ENCODE measurements at places on chromosomes 11 and 22. TPM values are rescaled to one million over a fixed set of nuclear protein-coding genes. Genes with fewer than 3 reads are reported as not detected.

DNA sequence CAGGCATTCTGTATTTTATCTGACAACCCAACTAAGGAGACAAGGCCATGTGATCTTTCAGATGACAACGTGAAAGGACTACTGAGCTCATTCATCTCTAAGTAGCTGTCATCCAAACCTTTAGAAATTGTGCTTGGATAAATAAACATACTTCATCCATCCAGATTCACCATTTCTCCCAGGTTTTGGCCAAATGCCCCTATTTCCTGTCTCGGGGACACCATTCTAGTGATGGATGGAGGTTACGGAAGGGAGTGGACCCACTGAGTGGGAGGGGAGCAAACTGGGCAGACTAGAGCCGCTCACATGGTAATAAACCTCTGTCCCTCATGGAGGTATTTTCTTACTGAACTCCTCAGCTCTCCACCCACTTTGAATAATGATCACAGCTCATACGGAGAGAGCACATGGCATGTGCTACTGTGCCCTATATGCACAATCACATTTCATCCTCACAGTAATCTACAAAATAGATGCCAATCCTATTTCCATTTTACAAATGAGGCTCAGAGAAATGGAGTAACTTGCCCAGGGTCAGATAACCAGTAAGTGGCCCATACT is 114.4 kb downstream of the SLC1A2 start:
- DNase-seq = no peak

The MMP12 gene
- total RNA-seq = 0.10 TPM

The LDLRAD3 gene
- total RNA-seq = 9.4 TPM

DNA sequence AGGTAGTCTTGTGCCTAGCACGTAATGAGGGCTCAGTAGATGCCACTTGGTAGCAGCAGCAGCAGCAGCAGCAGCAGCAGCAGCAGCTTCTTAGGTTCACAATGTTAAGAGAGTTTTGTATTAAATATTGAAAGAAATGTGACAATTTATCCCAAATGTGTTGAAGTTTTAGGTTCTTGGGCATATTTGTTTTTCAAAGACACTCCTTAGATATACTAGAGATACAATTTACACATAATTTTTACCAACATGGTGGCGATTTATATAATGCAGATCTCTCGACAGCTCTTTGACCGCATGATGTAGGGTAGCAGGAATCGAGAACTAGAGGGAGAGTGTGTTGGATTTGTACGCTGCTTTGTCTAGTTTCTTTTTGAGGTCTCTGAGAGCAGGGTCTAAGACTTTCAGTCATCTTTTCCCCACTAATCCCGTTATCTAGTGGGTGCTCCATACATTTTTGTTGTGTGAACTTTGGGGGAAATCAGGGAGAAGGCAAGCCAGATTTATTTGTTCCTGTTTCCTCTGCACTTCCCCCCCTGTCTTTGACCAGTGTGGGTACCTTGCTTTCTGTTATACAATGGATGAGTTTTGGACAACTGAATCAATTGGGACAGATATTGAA is 1.4 kb downstream of the FDX1 start:
- DNase-seq = no peak

GRCh38 chr11:7275133-7275532 is 23.4 kb downstream of the SYT9 start:
- no peak for DNase-seq

DNA sequence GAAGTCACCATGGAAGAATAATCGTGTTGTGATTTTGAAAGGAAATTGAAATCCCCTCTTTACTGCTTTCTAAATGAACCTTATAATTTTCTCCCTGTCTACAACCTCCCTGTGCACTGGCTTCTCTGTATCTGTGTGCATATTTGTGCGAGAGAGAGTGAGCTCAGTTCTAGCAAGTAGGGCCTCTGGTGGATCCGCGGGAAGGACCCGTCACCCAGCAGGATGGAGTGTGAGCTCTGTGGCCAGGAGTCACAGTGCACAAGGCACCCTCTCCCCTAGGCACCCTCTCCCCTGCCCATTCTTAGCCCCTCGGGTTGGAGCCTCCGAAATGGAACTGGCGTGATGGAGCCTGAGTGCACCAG is 109.0 kb downstream of the TRIM29 start:
- no peak for DNase-seq

The TSGA10IP gene
- total RNA-seq = not detected

DNA sequence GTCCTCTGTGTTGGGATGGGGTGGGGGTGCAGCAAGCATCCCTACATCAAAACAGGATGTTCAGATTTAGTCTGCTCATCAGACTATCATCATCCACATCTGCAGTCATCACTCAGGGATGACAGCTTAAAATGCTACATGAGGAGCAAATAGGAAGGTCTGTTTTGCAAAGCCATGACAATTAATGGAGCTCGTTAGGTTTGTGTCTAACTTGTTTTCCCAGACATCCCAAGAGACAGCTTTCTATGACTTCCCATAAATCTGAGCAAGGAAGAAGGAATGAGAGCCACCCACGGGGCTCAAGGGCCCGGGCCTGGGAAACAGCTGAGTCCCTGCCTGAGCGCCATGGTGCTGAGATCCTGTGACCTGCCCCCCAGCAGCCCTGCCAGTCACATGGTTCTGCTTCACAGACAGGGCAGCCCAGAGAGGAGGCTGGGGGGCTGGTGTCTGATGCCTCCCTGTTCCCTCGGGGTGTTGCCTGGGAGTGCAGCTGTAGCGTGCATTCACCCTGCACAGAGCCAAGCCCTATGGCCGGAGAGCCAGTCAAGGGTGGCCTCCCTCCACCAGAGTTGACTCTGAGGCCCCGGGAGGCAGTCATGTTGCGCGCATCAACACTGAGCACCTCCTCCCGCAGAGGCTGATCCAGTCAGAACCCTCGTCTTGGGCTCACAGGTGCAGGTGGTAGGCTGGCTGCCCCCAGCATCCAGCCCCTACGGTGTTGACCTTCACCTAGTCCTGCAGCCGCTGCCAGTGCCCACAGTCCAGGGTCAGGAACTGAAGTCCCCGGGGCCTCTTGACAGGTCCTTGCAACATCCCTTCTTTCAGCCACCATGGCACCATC is 12.1 kb downstream of the DERL3 start:
- peak; percentile 87 for DNase-seq

- DNase-seq = no peak
Observed at GRCh38 chr11:69563306-69563705, 77.7 kb upstream of the CCND1 start.

The MFRP gene
- 0.10 TPM for total RNA-seq

GRCh38 chr11:69055598-69056516 is 7.1 kb downstream of the TPCN2 start:
- DNase-seq = no peak

- no peak for DNase-seq
Observed at GRCh38 chr11:2929531-2929949, 320 bp upstream of the PHLDA2 start.

The TRIM49D2 gene
- not detected for total RNA-seq

- no peak for DNase-seq
Observed at GRCh38 chr22:20531404-20532201, 24.2 kb downstream of the MED15 start.

GRCh38 chr22:47307326-47307725 is 544.9 kb downstream of the TBC1D22A start:
- no peak for DNase-seq

DNA sequence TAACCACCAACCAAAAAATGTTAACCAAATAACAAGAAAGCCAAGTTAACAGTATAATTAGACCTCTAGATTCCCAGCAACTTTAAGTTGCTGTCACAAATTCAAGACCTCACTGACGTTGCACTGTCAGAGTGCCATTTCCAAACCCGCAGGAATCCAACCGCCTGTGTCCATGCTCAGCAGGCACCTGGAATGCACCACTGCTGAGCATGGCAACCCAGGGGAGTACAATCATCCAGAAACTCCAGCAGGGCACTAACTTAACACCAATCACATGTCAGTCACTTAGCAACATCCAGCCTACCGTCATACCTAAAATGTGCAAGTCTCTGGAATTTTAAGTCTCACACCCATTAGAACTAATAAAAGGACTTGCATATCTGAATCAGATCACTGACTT is 48.8 kb downstream of the SMCO4 start:
- DNase-seq = no peak

GRCh38 chr11:15275141-15275540 is 160.4 kb downstream of the INSC start:
- DNase-seq = no peak

DNA sequence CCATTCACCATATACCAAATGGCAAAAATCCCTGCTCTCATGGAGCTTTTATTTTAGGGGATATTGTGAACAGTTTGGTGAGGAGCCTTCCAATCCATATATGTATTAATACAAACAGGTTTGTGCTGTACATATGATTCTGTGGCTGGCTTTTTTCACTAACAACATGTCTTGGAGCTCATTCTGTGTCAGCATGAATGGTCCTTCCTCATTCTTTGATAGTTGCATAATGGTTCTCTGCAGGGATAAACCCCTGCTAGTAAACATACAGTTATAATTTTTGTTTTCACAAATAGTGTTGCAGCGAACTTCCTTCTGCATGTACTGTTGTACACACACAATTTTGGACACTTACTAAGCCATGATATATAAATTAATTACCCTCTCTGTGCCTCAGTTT is 8.3 kb downstream of the PRR5L start:
- DNase-seq = peak; percentile 51

The EFCAB6 gene
- 2.1 TPM for total RNA-seq

DNA sequence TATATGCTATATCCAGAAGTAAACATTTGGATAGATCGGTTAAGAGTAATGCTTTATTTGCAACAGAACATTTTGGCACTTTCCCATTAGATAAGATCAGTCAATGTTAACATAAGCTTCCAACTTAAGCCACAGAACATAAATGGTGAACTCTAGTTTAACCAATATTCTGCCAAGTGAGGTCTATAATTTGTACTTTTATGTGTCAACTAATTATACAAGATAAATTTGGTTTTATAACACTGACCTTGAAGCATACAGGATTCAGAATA is 23.5 kb upstream of the BLID start:
- no peak for DNase-seq

DNA sequence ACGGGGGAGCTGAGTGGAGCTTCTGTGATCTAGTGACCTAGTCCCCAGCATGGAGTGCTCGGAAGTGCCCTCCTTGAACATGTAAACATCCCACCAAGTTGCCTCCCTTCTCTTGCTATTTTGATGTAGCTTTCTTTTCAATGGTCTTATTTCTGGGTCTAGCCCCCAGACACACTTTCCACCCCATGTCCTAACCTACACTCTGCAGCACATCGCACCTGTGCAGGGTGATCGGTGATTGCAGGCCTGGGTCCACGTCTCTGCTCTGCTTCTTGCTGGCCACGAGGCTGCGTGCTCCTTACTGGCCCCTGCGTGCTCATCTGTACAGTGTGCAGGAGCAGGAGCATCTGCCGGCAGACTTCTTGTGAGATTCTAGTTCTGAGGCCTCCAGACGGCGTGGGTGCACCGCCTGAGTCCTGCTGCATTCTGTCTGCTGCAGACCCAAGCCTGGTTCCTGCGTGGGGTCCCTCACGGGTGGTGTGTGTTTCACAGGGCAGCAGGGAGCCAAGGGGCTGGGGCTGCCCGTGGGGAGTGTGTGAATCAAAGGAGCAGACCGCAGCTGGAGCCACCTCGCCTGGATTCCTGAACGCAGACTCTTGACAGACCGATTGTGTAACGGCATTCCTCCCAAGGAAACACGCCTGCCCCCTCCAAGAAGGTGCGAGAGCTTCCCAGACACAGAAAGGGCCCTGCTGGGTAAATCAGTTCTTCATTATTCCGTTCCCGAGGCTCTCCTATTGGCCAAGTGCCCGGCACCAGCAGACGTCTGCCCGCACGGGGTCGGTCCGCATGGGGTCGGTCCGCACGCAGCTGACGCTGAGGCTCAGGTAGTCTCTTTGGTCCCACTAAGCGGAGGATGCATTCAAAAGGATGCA is 44.4 kb upstream of the MYEOV start:
- no peak for DNase-seq

DNA sequence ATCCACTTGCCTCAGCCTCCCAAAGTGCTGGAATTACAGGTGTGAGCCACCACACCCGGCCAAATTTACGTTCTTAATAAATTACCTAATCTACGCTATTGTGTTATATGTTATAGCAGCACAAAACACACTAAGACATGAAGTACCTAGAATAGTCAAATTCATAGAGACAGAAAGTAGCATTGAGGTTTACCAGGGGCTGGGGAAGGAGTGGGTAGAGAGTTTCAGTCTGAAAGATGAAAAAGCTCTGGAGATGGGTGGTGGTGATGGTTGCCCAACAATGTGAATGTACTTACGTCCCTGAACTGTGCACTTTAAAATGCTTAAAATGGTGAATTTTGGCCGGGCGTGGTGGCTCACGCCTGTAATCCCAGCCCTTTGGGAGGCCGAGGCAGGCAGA is 65.7 kb upstream of the NUP50 start:
- no peak for DNase-seq

DNA sequence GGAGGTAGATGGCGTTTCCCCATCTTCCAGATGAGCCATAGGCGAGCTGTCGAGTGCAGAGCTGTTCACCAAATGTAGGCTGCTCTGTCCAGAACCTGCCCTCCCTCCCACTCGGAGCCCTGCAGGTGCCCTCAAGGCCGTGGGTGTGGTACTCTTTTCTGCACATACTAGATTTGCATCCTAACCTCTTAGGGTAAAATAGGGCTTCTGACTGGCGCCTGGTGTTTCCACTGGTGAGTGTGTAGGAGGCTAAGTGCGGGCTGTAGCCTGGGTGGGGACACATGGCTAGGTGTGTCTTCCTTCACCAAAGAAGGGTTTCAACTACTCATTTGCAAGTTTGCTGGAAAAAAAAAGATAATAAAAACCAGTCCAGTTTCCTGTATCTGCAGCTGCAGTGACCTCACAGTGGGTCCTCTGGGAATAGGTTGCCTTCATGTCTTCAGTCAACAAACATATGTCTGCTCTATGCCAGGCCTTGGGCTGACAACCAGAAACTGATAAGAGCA is 8.5 kb downstream of the BIK start:
- no peak for DNase-seq

DNA sequence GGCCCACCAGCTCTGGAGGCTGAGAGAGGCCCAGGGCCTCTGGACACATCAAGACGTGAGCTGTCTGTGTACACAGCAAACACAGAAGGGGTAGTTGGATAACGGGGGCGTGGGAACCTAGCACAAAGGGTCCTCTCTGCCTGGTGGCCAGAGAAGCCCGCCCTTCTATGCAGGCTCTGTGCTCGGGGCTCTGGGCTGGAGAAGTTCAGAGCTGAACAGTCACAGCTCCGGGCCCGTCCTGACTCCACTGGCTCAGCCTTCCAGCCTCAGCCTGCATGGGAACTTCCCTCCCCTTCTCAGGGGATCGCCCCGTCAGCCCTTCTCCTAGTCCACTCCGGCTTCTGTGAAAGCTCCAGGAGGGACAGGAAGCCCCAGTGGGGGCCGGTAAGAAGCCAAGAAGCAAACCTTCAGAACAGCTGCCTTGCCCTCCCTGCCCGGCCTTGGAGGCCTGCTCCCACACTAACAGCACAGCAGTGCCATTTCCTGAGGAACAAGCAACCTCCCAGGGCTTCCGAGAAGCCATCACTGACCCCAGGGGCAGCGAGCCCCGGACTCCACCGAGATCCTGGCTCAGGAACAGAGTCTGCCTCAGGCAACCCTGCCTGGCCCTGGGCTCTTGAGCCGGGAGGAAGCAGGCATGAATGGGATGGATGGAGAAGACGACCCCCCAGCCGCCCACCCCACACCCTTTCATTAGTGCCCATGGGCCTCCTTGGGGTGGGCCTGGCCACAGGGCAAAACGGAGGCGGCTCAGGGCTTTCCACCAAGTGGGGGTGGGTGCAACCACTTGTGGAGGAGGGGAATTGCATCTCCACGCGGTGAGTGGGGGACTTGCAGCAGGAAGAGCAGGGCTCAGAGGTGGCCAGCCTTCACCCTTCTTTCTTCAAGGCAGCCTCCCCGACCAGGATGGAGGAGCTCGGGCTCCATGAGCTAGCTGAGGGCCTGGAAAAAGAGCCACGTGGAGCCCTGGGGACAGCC is 119.8 kb downstream of the ST3GAL4 start:
- no peak for DNase-seq

- DNase-seq = no peak
Observed at GRCh38 chr11:57275582-57275981, 38.5 kb upstream of the APLNR start.

The FXYD6 gene
- 30.3 TPM for total RNA-seq

The DNAJB7 gene
- not detected for total RNA-seq

Measured in skin of body (tissue), 3 donors.